GM23248 (cell line): ENCODE measurements at places on chromosomes 7 and 10. TPM values are rescaled to one million over a fixed set of nuclear protein-coding genes. Genes with fewer than 3 reads are reported as not detected.
A peak's percentile ranks its signal among the peaks of the same experiment; 100 is the strongest.

DNA sequence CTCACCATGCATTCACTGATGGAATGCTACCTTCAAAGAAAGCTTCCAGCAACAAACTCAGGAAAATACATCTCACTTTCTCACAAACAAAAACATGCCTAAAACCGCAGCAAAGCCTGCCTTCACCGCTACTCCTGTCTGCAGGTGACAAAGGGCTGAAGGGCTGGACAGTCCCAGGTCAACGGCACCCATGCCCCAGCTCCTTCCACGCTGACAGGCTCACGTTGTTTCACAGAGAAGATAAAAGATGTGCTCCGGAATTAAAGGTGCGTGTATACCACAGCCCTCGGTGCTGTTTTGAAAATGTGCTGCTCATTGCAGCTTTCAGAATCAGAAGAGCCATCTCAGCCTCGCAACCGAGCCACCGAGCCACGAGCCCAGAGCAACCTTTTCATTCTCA is 445.0 kb downstream of the PTPRN2 start:
- DNase-seq, result no peak

GRCh38 chr7:132333301-132333700 is 243.0 kb downstream of the PLXNA4 start:
- DNase-seq, result no peak

- DNase-seq, result peak; percentile 97
These were observed 91.9 kb upstream of the MBL2 start for GRCh38 chr10:52864201-52865106.

GRCh38 chr7:97187067-97187466 is 69.6 kb downstream of the SDHAF3 start:
- DNase-seq, result peak; percentile 61

- DNase-seq, result no peak
These were observed 139.6 kb downstream of the TSPAN12 start for GRCh38 chr7:120718361-120718760.

DNA sequence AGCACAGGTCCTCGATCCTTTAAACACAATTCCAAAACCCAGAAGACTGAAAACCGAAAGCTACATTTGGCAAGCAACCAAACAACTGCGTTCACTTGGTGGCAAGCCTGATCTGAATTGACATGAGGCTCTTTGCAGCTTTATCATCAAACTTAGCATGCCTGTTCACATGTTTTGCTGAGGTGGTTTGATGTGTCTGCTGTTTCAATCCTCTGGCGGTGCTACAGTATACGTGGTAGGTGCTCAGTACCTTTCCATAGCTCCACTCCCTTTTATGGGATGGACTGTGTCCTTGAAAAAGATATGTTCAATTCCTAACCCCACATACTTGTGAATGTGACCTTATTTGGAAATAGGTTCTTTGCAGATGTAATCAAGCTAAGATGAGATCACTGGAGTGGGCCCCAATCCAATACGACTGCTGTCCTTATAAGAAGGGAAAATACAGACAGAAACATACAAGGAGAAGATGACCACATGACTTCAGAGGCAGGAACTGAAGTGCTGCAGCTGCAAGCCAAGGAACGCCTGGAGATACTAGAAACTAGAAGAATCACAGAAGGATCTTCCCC is 33.4 kb downstream of the CCDC6 start:
- DNase-seq, result peak; percentile 80

GRCh38 chr10:42697926-42698325 is 59.6 kb upstream of the ZNF33B start:
- DNase-seq, result no peak

GRCh38 chr10:61759751-61760150 is 97.0 kb downstream of the CABCOCO1 start:
- DNase-seq, result no peak

DNA sequence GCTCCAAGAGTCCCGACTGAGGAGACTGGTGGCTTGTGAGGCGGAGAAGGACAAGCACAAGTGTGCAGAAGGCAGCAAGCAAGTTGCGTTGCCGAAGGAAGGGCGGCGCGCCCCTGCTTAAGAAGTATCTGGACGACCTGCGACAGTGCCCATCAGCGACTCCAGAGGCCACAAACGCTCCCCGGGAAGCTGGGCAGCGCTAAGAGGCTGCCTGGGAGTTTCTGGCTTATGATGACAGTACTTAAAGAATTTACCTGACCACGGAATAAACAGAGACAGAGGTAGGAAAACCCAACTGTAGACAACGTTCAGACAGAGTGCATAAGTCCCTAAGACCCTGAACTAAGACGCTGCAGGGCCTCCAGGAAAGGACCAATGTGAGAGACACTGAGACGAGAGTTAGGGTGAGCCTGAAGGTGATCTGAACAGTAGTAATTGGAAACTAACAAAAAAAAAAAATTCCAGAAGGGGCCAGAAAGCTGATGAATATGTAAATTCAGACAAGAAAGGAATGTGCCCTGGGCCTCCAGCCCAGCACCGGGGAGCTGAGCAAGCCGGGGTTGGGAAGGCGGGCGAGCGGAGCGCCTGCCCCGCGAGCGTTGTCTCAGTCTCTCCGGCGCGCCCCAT is 1.0 kb downstream of the OSBPL3 start:
- no peak for DNase-seq

DNA sequence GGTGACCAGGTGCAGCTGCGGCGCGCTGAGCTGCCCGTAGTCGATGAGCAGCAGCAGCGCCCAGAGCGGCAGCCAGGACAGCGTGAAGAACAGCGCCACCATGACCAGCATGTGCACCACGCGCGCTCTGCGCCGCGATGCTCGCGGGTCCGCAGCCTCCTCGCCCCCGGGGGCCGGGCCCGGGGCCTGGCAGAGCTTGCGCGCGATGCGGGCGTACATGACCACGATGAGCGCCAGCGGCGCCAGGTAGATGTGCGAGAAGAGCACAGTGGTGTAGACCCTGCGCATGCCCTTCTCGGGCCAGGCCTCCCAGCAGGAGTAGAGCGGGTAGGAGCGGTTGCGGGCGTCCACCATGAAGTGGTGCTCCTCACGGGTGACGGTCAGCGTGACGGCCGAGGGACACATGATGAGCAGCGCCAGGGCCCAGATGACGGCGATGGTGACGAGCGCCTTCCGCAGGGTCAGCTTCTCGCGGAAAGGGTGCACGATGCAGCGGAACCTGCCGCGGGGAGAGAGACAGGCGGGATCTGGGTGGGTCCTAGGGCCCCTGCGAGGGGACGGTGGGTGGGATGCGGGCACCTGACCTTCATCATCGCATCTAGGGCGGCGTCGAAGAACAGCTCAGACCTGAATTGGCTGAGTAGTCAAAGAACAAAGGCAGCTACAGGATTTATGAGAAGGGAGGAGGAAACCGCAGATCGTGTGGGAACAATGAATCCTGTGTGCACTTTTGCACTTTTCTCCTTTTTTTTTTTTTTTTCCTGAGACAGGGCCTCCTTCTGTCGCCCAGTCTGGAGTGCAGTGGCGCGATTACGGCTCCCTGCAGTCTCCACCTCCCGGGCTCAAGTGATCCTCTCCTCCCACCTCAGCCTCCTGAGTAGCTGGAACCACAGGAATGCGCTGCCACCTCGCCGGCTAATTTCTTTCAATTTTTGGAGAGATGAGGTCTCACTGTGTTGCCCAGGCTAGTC is 22.4 kb upstream of the PPA1 start:
- peak; percentile 15 for DNase-seq

- DNase-seq, result peak; percentile 88
These were observed 1.5 kb downstream of the MKX start for GRCh38 chr10:27743877-27744801.

DNA sequence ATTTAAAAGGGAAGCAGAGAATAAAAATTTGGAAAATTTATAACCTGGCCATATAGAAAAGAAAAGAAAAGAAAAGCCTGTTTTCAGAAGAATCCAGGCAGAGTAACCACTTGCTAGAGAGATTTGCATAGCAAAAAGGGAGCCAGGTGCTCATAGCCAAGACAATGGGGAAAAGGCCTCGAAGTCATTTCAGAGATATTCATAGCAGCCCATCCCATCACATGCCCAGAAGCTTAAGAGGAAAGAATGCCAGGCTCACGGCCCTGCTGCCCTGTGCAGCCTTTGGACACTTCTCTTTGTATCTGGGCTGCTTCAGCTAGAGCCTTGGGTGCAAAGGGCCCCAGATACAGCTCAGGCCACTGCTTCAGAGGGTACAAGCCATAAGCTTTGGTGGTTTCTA is 159.8 kb downstream of the CCDC7 start:
- no peak for DNase-seq

DNA sequence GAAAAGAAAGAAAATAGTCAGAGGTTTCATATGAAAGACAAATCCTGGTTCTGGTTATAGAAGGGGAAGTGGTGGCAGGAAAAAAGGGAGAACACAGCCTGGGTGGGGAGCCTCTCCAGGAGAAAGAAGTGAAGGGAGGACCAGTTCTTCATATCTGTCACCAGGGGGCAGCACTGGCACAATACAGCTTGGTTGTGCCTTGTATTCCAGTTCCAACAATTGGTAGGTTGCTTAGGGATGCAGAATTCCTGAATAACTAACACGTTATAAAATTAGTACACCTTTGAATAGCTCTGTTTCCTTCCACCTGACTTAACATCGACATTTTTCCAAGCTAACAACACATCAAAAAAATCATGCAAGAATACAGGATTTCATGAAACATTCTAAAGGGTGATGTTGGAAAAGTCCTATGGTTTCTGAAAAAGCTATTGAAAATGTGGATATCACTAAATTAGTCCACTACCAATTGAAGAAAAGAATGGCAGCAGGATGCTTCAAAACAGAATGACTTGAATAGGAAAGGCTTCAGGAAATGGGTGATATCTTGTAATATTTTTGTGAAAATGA is 52.9 kb downstream of the CYP26A1 start:
- no peak for DNase-seq

- DNase-seq, result peak; percentile 87
These were observed at the start of gene PDLIM1 for GRCh38 chr10:95290461-95291364. PDLIM1 (minus strand) TSS chr10:95291003; CDS start chr10:95290915, 88 bp downstream.

DNA sequence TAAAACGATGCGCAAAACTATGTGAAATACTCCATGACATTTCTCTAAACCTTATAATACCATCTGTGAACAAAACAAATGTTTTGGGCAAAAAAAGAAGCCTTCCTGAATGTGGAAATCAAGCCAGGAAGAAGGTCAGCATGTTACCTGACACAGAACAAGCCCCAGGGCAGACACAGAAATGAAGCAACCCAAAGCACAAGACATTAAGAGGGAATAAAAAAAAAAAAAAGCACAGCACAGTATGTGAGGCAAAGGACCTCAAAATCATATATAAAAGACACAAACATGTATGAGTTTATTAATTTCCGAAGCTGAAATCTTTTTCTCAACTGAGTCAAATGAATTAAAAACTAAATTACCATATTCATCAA is 161.8 kb downstream of the SKIDA1 start:
- DNase-seq, result no peak

GRCh38 chr7:115034515-115034914 is 112.6 kb downstream of the MDFIC start:
- DNase-seq, result no peak

GRCh38 chr10:43749145-43749576 is 100.5 kb upstream of the ZNF32 start:
- no peak for DNase-seq

DNA sequence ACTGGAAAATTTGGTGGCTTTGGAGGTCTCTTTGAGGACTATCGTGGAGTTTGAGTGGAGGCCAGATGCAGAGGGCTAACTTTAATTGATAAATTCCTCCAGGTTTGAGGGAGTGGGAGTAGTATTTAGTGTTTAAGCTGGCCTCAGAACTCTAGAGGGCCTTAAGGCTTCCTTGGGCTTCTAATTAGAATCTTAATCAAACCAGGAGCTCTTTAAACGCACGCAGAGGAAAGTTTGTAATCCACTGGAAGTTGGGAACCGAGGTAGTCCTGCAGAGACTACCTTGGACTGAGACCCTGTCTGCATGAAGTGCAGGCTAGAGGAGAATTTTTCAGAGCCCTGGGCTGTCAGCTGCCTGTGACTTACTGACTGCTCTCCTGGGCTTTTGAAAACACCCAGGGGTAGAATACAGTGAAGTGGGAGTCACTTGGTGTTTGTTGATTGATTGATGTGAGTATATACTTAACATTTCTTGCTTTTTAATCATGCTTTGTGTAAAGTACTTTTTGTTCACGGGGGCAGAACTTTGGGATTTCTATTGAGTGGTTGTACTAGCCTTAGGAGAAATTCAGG is 5.9 kb downstream of the SPAG6 start:
- DNase-seq, result no peak

DNA sequence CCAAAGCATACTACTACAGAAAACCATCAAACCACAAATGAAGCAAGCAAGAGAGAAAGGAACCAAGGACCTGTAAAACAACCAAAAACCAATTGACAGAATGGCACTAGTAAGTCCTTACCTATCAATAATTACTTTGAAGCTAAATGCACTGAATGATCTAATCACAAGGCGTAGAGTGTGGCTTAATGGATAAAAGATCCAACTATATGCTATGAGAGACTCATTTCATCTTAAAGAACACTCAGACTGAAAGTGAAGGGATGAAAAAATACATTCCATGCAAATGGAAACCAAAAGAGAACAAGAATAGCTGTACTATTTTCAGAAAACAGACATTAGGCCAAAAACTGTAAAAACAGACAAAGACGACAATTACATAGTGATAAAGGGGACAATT is 70.7 kb downstream of the CRPPA start:
- no peak for DNase-seq

DNA sequence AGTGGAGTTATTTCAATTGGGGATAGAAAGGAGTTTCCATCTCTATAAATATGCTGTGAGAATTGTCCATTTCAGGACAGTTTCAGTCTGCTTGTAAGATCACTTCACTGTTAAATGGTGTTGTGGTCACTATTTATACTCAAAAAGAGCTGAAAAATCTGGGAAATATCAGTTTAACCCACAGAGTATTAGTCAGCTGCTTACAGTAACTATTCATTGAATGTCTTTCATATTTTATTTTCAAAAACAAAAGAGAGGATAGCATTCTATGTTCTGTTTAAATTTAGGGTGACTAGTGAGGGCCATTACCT is 85.4 kb upstream of the PLXDC2 start:
- peak; percentile 21 for DNase-seq

DNA sequence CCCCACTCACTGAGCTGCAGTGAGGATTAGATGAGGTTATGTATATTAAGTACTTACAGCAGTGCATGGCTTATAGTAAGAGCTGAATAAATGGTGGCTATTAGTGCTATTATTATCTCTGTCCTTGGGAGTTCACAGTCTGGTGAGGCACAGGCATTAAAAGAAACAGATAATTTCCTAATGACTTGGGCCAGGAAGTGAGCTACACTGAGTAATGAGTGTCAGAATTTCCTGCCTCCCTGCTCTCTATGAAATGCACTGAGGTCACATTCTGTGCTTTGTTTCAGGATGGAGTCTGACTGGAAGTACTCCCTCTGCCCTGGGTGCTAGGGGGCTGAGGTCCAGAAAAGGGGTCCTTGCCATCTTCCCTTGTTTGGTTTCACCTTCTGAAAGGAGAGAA is 48.7 kb upstream of the LOXL4 start:
- peak; percentile 87 for DNase-seq

- DNase-seq, result no peak
These were observed 49.5 kb upstream of the HDAC9 start for GRCh38 chr7:18445916-18446520.

GRCh38 chr7:44541876-44542610 is 913 bp upstream of the NPC1L1 start:
- DNase-seq, result no peak

The HMX3 gene
- total RNA-seq, result not detected in 2 replicates

The ACTR3C gene
- total RNA-seq, result not detected in 2 replicates

The ANKRD1 gene
- total RNA-seq, result 8.3 and 10.9 TPM in 2 replicates

The MSANTD7 gene
- 13.8 and 15.9 TPM in 2 replicates for total RNA-seq

The KLF14 gene
- 0.11 TPM in 1 of 2 replicates, not detected in the other for total RNA-seq

The VWDE gene
- not detected in 2 replicates for total RNA-seq

The LGI1 gene
- total RNA-seq, result not detected in 2 replicates

The EPHB6 gene
- total RNA-seq, result 0.11 and 0.13 TPM in 2 replicates

The CFAP46 gene
- 0.22 TPM in 1 of 2 replicates, not detected in the other for total RNA-seq
